Activated naive CD8-positive, alpha-beta T cell treated with anti-CD3 and anti-CD28 coated beads, Interleukin-2, amount 50 U/mL, for 16 hours (primary cell): ENCODE measurements at places on chromosomes 2 and 18.

DNA sequence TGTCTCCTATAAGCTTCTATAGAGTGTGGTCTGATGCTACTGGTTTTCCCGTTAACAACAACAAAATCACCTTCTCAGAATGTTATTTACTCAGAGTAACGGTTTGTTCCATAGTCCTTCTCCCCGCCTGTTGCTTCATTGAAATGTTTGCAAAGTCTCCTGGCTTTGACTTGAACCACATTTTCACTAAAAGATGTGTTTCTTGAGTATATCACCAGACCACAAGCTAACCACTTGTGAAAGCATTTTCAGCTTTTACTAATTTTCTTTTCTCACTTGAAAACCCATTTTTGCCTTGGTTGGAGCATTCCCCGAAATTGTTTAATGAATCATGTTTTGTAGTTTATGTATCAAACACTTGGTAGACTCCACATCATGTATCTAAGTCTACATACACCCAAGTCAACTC is 121.2 kb downstream of the DPP4 start:
- no peak for DNase-seq

DNA sequence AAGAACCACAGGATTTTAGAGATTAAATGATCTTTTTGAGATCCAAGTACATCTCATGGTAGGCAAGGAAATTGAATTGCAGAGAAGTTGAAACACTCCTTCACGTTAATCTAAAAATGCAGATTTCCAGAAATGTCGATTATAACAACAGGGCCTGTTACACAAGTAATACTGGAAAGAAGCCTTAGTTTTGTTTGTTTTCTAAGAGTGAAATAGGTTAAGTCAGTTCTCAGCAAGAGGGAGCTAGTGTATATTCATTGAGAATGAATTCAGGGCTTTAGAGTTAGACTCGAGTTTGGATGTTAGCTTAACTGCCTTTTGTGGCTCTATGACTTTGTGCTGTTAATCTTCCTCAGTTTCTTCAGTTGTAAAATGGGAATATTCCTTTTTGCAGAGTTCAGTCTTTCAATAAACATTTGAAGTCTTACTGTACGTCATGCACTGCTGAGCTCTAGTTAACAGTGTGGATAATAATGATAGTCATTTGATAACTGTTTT is 926 bp downstream of the NDUFV2 start:
- DNase-seq: no peak

DNA sequence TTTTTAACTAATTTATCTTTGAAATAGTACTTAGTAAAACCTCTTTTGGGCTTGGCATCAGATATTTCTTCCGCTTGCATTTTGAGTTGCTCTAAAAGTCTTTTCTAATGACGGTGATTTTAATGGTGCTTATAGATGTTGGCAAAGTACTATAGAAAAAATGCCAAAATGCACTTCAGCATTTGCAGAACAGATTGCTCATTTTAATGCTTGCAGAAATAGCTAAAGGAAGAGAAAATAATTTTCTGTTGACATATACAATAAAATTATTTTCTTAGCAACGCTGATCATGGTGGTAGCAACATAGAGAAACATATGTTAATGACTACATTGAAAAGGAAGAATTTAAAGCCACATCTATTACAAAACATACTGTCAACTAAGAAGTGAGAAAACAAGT is 170.7 kb downstream of the STK39 start:
- DNase-seq: no peak

- no peak for DNase-seq
Observed at GRCh38 chr2:69764286-69765095, 22.6 kb downstream of the ANXA4 start.

GRCh38 chr2:64943387-64944150 is 45.6 kb upstream of the SLC1A4 start:
- DNase-seq: no peak

GRCh38 chr2:143936848-143937722 is 582.8 kb downstream of the ZEB2 start:
- no peak for DNase-seq

DNA sequence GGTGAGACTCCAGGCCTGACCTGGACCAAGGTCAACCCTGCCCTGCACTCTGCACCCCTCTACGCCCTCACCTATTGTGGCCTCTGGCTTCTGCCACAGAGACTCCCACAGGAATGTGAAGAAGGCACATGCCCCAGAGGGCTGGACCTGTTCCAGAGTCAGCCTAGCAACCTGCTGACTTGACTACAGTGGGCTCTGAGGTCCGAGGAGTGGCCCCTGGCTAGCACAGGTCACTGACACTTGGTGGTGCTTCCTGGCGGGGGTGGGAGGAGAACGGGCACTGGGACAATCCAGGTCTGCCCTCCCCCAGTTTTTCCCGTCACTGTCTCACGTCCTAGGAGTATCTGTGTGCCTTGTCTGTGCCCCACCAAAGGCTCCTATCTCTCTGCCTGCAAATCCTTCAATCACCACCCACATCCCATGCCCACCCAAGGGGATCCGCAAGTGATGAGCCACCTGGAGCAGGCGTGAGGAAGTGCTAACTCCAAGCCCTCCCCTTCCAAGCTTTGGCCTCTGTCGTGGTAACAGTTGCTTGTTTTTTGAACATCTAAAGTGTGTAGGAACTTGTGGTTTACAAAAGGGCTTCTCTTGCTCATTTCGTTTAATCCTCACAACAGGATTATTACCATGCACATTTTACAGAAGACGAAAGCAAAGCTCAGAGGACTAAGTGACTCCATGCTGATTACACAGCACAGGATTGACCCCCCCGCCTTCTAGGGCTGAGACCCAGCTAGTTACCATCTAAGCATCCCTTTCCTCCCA is 86.2 kb downstream of the MCFD2 start:
- DNase-seq: no peak

DNA sequence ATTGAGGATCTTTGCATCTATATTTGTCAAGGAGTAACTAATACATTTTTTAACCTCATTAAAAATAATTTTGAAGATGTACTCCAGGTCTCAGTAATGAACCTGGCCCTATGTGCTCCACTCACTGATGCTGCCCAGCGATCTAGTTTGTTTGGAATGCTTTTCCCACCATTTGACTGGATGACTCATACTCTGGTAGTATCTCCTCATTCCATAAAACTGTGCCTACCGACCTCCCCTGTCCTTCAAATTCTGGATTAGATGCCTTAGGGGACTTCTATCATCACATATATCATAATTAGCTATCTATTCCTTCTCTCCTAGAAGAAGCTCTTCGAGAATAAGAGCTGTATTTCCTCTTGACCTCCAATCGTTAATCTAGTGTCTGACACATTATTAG is 83.8 kb downstream of the FAM117B start:
- no peak for DNase-seq

- DNase-seq: no peak
Observed at GRCh38 chr2:10772868-10773215, 39.7 kb downstream of the PDIA6 start.

- DNase-seq: no peak
Observed at GRCh38 chr2:55721596-55722215, 28.1 kb upstream of the PNPT1 start.

GRCh38 chr2:226187616-226188015 is 612.0 kb downstream of the IRS1 start:
- DNase-seq: no peak

GRCh38 chr2:406231-406630 is 118.3 kb upstream of the ALKAL2 start:
- no peak for DNase-seq

DNA sequence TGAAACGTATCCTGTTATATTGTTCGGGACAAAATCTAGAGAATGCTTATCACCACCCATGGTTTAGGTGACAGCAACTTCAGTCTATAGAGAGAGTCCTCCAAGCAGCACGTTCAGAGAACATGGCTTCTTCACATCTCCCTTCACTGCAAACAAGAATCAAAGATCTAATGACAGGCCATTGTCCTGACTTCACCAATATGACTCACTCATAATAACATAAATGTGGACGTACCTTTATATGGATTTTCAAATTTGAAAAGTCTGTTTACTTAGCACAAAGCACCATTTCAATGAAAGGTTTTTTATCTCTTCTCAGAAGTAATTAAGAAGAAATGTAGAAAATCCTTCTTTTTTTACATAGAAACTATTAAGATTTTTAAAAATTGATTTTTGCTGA is 46.7 kb downstream of the KLF7 start:
- DNase-seq: no peak

- no peak for DNase-seq
Observed at GRCh38 chr2:74762789-74763188, 71.1 kb upstream of the HK2 start.

- DNase-seq: no peak
Observed at GRCh38 chr2:199862788-199863187, 11.8 kb upstream of the FTCDNL1 start.

GRCh38 chr2:108587621-108588020 is 53.4 kb downstream of the LIMS1 start:
- no peak for DNase-seq

- no peak for DNase-seq
Observed at GRCh38 chr2:96315400-96316071, 9.6 kb upstream of the ITPRIPL1 start.

- DNase-seq: no peak
Observed at GRCh38 chr18:72672364-72673184, 128.4 kb upstream of the CBLN2 start.

GRCh38 chr2:19971691-19972090 is 18.2 kb downstream of the WDR35 start:
- DNase-seq: no peak

- DNase-seq: no peak
Observed at GRCh38 chr2:30756971-30757370, 50.3 kb downstream of the CAPN13 start.

DNA sequence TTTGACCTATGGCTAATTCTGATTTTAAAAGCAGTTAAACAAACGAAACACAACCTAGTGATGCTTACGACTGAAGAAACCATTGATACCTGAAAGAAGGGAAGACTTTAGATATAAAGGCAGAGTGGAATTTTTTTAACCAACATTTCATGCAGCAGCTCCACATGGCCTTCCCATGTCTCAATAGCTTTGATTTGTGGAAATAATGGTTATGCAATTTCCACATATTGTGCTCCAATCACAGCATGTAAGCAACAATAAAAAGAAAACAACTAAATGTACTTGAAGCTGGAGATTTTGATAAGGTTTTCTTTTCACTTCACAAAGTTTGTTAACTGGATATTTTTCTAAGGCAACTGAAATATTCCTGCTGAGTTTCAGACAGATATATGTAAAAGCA is 82.0 kb upstream of the SLC39A10 start:
- no peak for DNase-seq

GRCh38 chr2:239583879-239584859 is 183.3 kb upstream of the HDAC4 start:
- DNase-seq: no peak

DNA sequence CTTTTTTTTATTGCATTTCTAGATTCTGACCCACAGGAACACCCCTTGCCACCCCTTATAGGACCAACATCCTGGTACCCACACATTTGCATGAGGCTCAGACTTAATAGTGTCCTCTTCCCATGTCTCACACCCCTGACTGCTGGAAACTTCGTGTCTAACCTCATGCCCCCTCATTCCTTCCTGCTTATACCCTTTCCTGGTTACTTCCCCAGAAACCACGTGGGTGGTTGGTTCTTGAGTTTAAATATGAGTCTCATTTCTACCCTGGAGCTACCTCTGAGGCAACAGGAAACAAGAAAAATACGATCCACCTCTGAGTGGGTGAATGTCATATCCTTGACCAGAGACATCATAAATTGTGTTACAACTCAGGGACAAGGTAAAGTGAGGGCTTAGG is 1.6 kb downstream of the TNP1 start:
- DNase-seq: no peak

- no peak for DNase-seq
Observed at GRCh38 chr2:3602553-3603339, 7.8 kb downstream of the COLEC11 start.

DNA sequence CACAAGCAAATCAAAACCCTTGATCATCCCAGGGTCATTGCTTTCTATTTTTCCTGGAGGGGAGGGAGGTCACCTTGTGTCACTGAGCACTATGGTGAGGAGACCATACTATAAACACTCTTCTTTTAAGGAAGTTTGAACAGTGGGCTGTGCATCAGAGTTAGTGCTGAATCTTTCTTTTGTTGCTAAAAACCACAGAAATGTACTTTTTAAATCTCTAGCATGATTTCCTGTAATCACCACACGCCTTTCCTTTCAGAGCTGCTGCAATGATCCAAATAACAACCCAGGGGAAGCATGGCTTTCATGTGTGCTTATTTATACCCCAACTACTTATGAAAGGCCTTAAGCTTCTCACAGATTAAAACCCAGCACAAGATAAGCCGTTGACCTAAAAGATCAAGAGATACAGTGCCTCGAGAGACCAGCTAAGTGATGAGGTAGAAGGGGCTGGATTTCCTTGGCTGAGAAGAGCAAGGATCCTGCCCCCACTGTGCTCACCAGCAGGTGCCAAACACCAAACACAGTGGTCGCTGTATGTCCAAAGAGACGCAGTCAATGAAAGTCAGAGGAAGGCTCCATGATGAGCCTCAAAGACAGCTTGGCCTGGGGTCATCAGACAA is 34.7 kb downstream of the TRABD2A start:
- DNase-seq: no peak

- DNase-seq: no peak
Observed at GRCh38 chr2:179253226-179253625, 11.4 kb downstream of the SESTD1 start.

DNA sequence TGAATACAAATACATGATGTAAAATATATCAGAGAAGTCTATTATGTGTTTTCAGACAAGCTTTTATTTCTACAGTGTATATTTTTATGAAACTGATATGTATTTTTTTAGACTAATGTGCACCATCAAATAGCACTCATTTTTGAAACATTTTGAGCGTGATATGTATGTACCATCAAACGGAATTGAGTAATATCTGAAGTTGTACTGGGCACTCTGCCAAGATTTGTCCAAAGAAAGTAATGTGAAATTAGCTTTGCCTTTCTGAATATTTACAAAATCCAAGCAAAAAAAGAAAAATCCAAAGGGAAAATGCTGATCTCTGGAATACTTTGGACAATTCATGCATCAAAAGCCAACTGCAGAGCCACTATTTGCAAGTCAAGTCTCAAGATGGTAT is 972.0 kb downstream of the DPP10 start:
- DNase-seq: no peak

DNA sequence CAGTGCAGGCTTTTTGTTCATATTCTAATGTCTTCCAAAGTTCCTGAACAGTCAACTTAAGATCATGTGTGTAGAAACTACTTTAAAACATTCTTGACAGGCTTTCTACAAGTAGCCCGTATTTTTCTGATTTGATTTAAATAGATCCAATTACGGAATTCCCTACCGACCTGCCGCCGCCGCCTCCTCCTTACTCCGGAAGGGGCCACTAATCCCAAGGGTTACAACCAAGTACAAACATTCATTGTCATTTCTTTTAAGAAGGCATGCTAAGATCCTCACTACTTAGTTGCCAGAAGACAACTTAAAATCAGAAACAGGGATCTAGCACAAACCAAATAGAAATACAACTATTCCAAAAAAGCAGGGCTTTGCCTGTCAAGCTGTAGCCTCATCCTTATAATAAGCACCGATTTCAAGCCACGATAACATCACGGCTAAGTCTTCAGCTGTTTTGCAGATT is 784 bp downstream of the WDR33 start:
- DNase-seq: no peak

- peak; percentile 93 for DNase-seq
Observed at GRCh38 chr2:38750891-38751595, at the start of gene SRSF7. Gene SRSF7 (minus strand): TSS chr2:38751361. CDS start chr2:38751256, 105 bp downstream.

- DNase-seq: no peak
Observed at GRCh38 chr18:58476516-58477256, 152.2 kb downstream of the ALPK2 start.
